ENCODE measurements at places on chromosomes 16 and 17.

DNA sequence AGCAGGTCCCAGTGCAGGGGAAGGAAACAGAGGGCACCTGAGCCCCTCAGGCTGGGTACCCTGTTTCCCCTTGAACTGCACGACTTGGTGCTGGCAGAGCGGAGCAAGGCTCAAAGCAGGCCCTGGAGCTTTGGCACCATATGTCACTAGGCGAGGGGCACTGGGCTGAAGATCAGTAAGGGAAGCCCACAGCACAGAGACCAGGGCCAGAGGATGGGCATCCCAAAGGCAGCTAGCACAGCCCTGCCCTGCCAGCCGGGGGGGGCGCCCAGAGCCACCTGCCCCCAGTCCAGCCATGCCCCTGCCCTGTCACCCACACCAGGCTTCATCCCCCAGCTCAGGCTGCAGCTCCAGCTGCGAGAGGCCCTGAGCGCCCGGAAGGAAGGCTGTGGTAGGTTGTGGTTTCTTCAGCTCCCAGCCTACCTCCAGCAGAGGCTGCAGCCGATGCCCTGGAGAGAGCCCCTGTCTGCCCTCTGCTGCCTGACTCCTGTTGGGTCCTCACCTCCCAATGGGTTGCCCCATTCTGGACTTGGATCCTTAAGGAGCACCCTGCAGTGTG is 10.9 kb downstream of the NHERF1 start:
- DNase-seq: no peak

- no peak for DNase-seq
These were observed 50.2 kb upstream of the SLC12A3 start for GRCh38 chr16:56814537-56815432.

DNA sequence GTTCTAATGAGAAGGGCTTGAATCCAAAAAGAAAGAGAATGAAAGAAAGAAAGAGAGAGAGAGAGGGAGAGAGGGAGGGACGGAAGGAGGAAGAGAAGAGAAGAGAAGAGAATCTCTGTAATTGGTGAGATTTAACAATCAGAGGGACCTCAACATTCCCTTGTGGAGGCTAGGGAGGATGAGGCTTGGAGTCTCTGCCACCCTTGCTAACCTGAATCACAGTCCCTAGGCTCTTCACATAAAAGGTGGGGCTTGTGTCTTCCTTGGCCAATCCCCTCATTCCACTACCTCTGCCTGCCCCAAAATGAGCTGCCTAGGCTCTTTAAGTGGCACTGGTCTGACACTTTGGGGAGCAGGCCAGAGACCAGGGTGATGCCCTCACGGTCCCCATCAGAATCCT is 30.1 kb downstream of the PIPOX start:
- no peak for DNase-seq

DNA sequence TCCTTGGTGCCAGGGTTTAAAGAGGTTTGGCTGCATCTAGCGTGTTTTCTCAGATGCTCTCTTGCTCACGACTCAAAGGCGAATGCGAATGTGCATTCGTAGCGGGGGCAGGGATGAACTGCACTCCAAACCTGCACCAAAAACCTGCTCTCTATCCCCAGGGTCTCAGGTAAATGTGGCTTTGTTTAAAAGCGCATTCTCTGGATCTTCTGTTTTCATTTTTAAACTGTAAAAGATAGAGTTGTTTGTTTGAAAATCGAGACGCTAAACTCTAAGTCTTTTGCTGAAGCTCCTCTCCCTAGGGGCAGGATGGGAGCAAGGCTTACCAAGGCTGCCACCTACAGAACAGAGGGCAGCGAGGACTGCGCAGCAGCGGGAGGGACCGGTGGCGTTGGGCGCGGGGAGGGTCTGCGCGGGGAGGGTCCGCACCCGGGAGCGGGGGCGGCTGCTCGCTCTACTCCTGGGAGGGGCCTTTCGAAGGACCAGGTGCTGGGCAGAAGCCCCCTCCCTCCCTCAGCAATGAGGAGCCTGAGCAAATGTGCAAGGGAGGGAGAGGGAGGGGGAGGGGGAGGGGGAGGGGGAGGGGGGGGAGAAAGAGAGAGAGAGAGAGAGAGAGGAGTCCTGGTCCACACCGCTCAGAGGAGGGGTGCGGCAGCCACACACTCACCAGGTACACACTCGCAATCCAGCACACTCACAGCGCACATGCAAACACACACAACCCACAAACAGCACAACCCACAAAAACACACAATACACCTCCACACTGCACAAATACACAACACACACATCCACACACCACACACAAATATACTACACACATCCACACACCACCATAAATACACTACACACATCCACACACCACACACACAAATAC is 142.8 kb downstream of the GRIN2A start:
- peak; percentile 12 for DNase-seq

GRCh38 chr17:58215685-58216084 is 3.4 kb downstream of the MKS1 start:
- DNase-seq: no peak

- DNase-seq: no peak
These were observed 295.3 kb upstream of the PMFBP1 start for GRCh38 chr16:72467157-72467759.

DNA sequence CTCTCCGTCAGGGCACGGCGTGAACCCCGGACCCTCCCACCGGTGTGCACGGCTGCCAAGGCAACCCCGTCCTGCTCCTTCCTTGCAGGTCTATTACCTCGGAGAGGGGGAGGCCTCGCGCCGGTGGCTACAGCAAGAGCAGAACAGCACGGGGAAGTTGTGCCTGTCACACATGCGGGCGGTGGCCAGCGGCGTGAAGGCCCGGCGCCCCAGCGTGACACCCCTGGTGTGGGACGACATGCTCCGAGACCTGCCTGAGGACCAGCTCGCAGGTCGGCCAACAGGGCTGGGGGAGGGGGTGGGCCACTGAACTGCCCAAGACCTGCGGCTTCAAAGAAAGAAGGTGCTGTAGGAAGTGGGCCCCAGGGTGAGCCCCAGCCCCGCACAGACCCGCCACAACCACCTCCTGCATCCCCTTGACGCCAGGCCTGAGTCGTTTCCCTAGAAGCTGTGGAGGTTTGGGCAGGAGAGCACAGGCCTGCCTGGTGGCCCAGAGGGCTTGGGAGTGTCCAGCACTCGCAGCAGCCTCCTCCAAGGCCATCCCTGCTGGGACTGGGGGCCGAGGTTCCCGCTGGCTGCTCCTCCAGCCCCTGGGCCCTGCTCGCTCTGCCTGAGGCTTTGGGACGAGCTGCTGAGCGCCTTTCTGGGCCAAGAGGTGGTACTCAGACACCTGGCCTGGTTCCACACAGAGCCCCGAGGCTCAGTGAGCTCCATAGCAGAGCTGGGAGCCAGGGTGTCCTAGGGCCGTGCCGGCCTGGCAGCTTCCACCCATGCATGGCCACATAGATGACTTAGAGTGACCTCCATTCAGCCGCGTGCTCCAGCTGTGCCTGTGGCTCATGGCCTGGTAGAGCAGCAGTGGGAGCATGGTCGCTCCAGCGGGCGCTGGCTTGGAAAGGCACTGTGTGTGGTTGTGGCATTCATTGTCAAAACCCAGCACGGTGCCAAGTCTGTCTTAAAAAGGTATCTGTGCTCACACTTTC is 14.7 kb downstream of the CYBC1 start:
- no peak for DNase-seq

Data from mucosa of gallbladder (tissue), 1 donor.